AG04450 (cell line): ENCODE measurements at places on chromosomes 12 and 14.

- DNase-seq = no peak
Observed at GRCh38 chr12:51625370-51625769, 34.3 kb downstream of the SCN8A start.

GRCh38 chr12:13948621-13949020 is 32.8 kb downstream of the GRIN2B start:
- no peak for DNase-seq

GRCh38 chr12:16159571-16159970 is 117.9 kb downstream of the SLC15A5 start:
- no peak for DNase-seq

GRCh38 chr12:32031109-32031508 is 71.9 kb downstream of the RESF1 start:
- DNase-seq = no peak

DNA sequence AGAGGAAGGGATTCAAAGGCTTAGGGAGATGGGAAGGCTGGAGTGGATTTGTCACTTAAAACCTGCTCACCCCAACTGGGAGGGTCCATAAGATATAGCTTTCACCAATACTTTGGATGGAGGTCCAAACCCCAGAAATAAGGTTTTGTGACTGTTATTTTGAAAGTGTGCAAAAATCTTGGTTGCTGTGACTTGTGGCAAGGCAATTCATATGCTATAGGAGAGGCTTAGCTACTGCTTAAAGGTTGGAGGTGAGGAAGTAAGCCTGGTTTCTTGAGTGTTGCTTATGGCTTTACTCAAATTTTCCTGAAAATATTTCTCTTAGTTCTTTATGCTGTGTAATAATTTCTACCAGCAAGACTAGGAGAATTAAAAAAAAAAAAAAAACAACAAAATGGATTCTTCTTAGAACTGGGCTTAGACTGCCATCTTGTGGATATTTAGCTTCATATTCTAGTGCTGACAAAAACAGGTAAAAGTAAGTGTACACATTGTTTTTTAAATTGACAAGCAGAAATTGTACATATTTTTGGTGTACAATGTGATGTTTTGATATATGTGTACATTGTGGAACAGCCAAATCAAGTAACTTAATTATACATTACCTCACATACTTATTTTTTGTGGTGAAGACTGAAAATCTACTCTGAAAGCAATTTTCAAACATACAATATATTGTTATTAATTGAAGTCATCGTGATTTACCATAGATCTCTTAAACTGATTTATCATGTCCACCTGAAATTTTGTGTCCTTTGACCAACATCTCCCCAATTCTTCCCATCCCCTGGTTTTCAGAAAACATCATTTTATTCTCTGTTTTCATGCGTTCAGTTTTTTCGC is 23.0 kb downstream of the PDE6H start:
- peak; percentile 55 for DNase-seq

DNA sequence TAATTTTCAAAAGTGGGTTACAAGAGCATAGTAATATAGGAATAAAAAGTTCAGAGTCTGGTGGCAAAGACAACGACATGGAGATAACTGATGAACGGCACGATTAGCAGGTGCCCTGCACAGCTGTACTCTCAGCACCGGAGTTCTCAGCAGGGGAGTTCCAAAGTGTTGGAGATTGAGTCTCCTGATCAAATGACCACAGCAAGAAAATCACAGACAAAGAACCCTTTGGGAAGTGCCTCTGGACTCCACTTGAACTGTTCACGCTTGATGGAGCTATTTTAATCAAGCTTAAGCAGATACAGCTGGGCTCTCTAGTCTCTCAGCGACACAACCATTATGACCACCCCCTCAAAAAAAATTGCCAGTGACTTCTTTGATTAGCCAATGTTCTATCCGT is 153.1 kb downstream of the ALG10B start:
- no peak for DNase-seq

DNA sequence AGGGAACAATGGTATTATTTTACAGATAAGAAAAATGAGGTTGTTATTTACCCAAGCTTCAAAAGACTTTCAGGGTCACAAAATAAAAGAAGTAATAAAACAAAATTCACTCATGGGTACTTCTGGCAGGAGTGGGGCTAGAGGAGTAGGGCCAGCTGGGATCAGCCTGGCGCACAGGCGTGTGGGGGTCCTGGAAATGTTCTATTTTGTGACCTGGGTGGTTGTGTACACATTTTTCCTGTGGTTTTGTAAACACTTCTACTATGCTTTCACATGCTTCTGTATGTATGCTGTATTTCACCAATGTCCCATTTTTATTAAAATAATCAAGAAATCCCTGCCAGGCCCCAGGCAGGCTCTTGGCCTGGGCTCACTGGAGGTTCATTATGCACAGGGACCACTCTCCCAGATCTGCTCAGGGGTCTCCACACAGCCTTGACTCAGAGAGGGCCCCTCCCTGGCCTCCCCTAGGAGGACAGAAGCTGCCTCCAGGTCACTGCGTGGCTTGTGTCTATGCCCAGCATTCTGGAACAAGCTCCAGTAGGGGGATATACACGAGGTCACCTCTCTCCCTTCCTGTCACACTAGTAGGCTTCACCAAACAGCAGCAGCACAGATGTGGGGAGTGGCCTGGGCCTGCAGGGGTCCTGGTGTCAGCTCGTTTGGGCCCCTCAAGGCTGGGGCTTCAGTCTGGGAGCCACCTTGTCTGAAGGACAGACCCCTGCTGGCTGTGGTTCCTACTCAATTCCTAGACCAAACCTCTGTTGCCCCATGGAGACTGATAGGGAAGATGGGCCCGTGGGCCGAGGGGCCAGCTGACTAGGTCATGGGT is 37.8 kb downstream of the ANAPC7 start:
- no peak for DNase-seq

DNA sequence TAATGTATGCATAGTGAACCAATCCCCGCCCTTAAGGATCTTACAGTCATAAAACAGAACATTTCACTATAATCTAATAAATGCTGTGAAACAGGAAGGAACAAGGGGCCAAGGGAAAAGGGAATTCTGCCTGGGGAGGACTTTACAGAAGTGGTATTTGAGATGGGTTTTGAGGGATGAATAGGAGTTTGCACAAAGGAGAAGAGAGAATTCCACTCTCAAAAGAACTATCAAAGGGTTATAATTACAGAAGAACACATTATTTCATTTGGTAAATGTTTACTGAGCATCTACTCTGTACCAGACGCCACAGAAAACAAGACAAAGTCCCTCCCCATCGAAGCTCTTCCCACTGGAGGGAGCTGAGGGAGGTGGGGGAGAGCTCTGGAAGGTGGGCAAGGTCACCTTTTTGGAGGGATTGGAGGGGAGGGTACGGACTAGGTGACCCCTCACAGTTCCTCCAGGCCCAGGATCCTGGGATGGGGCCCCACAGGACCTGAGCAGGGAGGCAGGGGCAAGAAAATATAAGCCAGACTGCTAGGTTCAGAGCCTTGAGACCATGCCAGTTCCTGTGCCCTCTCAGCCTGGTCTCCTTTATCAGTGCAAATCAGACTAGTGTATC is 24.5 kb downstream of the PHETA1 start:
- no peak for DNase-seq

DNA sequence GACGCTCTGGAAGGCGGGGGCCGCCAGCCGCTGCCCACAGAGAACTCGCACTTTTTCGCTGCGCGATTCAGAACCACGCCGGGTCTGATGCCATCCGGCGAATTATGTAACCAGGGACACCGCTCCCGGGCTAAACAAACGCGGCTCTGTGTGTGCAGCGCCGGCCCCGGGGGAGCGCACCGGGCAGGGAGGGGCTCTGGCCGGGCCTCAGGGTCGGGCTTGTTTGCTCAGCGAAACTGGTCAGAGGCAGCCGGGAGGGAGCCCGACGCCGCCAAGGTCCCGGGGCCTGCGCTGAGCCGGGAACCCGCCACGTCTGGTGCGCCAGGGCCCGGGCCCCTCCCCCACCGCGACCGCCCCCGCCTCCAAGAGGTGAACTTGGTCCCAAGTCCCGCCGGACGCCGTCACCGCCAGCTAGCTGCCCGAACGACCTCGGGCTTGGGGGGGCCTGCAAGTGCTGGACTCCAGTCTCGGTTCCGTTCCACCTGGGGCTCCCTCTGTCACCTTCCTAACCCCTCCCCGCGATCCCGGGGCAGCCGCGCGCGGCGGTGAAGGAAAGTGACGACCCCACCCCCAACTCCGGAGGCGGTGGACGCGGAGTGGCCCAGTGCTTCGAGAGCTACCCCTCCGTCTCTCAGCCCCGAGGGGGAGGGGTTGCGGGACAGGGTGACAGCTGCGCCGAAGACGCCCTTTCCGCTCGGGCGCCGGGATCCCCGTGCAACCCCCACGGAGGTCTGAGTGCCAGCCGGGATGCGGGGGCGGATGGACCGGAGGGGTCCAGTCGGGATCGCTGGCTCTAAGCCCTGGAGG is 848 bp downstream of the CTDSP2 start:
- DNase-seq = no peak

GRCh38 chr14:94903883-94904282 is 134.0 kb upstream of the GSC start:
- no peak for DNase-seq

DNA sequence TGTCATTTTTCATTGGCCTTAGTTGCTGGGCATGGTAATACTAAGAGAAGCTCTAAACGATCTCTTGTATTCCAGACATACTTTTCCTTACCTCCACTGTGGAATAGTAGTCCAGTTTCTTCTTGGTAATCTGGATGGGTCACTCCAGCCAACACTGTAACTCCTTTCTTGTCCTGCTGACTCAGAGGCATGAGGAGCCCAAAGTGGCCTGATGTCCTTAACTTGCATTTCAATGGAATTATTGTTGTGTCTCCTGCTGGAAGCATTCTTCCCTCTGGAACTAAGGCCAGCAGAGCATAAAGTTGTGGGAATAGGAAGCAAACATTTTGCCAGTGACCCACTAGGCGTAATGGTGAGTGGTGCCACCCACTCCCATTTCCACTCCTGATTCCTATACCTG is 33.1 kb downstream of the DAAM1 start:
- DNase-seq = no peak

DNA sequence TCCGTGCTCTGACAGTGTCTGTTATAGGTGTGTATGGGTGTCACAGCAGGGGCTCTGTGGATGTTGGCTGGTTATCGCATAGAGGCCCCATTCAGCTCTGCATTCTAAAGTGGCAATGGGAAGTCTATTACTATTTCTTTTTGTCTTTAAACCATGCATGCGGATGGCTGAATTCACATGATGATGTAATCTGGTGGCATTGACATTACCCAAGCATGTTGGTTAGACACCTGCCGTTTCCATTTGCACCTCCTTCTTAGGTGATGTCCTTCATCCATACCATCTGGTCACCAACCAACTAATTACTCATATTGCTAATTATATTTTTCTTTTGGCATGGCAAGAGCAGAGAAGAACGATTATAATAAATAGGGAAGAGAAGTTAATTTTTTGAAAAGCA is 270.8 kb upstream of the RGS6 start:
- no peak for DNase-seq

GRCh38 chr12:100069795-100070194 is 72.9 kb downstream of the BLTP3B start:
- no peak for DNase-seq
